ENCODE measurements at places on chromosomes 12 and 14. TPM values are rescaled to one million over a fixed set of nuclear protein-coding genes. Genes with fewer than 3 reads are reported as not detected.

GRCh38 chr12:57657744-57658143 lies 24.7 kb upstream of the B4GALNT1 start:
- H3K4me3 ChIP-seq: no peak overlapping the region
- H3K27ac ChIP-seq: no peak overlapping the region
- no peaks in the 10 kb centered on the region for H3K36me3 ChIP-seq
- no peak for DNase-seq
- H3K27me3 ChIP-seq: peaks cover 5% of the 10 kb centered on the region
- no peaks in the 10 kb centered on the region for H3K4me1 ChIP-seq

DNA sequence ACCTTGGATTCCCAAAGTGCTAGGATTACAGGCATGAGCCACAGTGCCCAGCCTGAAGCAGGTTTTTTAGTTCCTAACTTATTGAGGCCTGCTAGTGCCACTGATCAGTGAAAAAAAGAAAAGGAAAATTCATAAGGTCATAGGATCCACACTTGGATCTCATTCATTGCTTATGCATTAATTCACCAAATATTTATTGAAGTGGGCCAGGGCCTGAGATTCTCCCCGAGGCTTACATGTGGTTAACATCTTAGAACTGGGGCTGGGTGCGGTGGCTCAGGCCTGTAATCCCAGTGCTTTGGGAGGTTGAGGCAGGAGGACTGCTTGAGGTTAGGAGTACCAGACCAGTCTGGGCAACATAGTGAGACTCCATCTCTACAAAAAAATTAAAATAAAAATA lies 29.5 kb upstream of the MAP1LC3B2 start:
- H3K4me3 ChIP-seq: no peak overlapping the region
- H3K4me1 ChIP-seq: peaks cover 12% of the 10 kb centered on the region
- H3K27me3 ChIP-seq: no peaks in the 10 kb centered on the region
- no peaks in the 10 kb centered on the region for H3K36me3 ChIP-seq
- no peak for DNase-seq
- H3K27ac ChIP-seq: no peak overlapping the region

DNA sequence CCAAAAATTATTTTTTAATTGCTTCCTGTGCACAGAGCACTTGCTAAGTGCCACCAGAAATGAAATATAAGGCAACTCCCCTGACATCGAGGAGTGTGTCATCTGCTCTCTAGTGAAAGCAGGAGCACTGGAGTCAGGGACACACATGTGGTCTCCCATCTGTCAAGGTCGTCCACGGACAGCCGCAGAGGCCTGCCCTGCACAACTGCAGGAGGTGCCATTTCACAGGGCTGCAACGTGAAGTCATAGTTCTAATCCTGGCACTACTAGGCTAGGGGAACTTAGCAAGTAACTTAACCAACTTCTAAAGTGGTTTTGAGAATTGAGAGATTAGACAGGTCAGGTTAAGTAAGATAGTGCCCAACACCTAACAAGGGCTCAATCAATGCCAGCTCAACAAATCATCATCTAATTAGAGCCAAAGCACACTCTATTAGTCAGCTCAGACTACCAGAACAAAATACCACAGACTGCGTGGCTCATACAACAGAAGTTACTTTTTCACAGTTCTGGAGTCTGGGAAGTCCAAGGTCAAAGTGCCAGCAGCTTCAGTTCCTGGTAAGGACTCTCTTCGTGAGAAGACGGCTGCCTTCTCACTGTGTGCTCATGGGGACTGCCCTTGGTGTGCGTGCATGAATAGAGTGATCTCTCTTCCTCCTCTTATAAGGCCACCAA lies 30.7 kb downstream of the FOXN3 start:
- H3K36me3 ChIP-seq: no peaks in the 10 kb centered on the region
- H3K27me3 ChIP-seq: no peaks in the 10 kb centered on the region
- H3K4me1 ChIP-seq: peaks cover 64% of the 10 kb centered on the region
- DNase-seq: peak; percentile 34

The PPFIA2 gene
- not detected for total RNA-seq

The SLC6A12 gene
- total RNA-seq: not detected

GRCh38 chr14:86787717-86788116 lies 1205.3 kb downstream of the GALC start:
- H3K4me1 ChIP-seq: no peaks in the 10 kb centered on the region
- H3K27ac ChIP-seq: no peak overlapping the region
- no peaks in the 10 kb centered on the region for H3K36me3 ChIP-seq
- H3K4me3 ChIP-seq: no peak overlapping the region
- H3K27me3 ChIP-seq: no peaks in the 10 kb centered on the region
- no peak for DNase-seq

DNA sequence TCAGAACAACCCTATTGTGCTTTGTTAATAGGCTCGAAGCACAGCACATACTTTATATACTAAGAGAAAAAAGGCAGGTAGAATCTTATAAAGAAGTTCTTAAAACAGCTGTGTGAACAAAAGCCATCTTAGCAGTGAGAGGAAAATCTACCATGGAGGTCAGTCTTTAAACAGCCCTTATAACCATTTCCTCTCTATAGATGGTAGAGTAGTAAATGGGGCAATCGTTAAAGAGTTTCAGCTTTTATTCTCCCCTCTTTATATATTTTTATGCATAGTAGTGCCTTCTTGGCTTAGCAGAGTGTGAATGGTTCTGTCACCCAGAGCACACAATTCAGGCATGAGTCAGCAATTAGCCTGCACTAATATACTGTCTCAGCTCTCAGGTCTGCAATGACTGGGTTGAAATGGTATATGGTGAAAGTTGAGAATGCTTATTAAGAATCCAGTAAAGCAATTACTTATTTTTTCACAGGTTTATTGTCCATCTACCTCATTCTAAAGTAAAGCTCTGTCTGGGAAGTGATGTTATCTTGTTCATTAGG lies 305.0 kb downstream of the NELL2 start:
- H3K27ac ChIP-seq: no peak overlapping the region
- H3K4me3 ChIP-seq: no peak overlapping the region
- H3K36me3 ChIP-seq: no peaks in the 10 kb centered on the region
- H3K27me3 ChIP-seq: no peaks in the 10 kb centered on the region
- no peaks in the 10 kb centered on the region for H3K4me1 ChIP-seq

DNA sequence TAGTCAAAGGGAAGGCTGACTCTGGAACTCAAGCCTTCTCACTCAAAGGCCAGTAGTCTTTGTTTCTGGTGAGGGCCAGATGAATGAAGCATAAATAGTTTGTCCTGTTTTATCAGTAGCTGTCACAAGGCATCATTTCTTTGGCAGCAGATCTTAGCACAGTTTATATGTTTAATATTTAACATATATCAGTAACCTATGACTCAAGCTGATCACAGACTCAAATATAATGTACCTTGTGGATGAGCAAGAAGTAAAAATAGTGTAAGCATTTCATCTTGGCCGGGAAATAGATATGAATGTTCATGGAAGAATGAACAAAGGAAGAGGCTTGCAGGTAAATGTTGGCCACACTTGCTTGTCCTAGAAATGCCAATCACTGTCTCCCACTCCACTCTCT lies 158.3 kb upstream of the BMP4 start:
- H3K4me1 ChIP-seq: no peaks in the 10 kb centered on the region
- no peak overlapping the region for H3K27ac ChIP-seq
- no peaks in the 10 kb centered on the region for H3K27me3 ChIP-seq
- no peak overlapping the region for H3K4me3 ChIP-seq

The MIP gene
- not detected for total RNA-seq

The TAS2R43 gene
- 4.8 TPM for total RNA-seq

The ZFHX2 gene
- 2.5 TPM for total RNA-seq

- DNase-seq: no peak
- no peaks in the 10 kb centered on the region for H3K36me3 ChIP-seq
- H3K27ac ChIP-seq: no peak overlapping the region
- peaks cover 7% of the 10 kb centered on the region for H3K4me1 ChIP-seq
- H3K27me3 ChIP-seq: no peaks in the 10 kb centered on the region
- no peak overlapping the region for H3K4me3 ChIP-seq
Measured at GRCh38 chr14:89255852-89256251, 161.2 kb downstream of the FOXN3 start.

The RDH12 gene
- not detected for total RNA-seq

DNA sequence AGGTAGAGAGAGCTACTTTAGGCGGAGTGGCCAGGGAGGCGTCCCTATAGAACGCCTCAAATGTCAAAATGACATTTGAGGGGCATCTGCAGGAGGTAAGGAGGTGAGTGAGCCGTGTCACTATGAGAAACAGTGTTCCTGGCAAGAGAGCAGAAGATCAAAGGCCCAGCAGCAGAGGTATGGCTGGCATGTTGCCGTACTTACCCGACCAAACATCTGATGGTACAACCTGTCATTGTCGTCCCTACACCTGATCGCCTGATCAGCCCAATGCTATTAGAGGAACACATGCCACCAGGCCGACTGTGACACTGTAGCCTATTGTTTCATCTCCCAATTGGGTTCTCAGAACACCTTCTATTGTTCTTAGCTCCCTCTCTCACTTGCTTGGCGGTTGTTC lies 33.9 kb upstream of the POC1B start:
- no peaks in the 10 kb centered on the region for H3K27me3 ChIP-seq
- H3K36me3 ChIP-seq: no peaks in the 10 kb centered on the region
- no peak overlapping the region for H3K4me3 ChIP-seq

- H3K4me1 ChIP-seq: no peaks in the 10 kb centered on the region
- H3K4me3 ChIP-seq: no peak overlapping the region
- no peak overlapping the region for H3K27ac ChIP-seq
- no peaks in the 10 kb centered on the region for H3K36me3 ChIP-seq
- H3K27me3 ChIP-seq: no peaks in the 10 kb centered on the region
- DNase-seq: no peak
Measured at GRCh38 chr12:72610342-72610741, 338.2 kb downstream of the TRHDE start.

The SCARB1 gene
- 25.8 TPM for total RNA-seq

- H3K36me3 ChIP-seq: no peaks in the 10 kb centered on the region
- peak; percentile 80 for DNase-seq
- no peaks in the 10 kb centered on the region for H3K27me3 ChIP-seq
- H3K4me1 ChIP-seq: no peaks in the 10 kb centered on the region
- peak overlapping the region; percentile 66 for H3K4me3 ChIP-seq
Measured at GRCh38 chr14:81464253-81465002, 64.3 kb upstream of the STON2 start.

The TAS2R50 gene
- 2.0 TPM for total RNA-seq

- H3K36me3 ChIP-seq: no peaks in the 10 kb centered on the region
- H3K4me1 ChIP-seq: no peaks in the 10 kb centered on the region
- H3K4me3 ChIP-seq: no peak overlapping the region
- no peaks in the 10 kb centered on the region for H3K27me3 ChIP-seq
- no peak overlapping the region for H3K27ac ChIP-seq
Measured at GRCh38 chr12:33587354-33587753, 147.7 kb upstream of the SYT10 start.

DNA sequence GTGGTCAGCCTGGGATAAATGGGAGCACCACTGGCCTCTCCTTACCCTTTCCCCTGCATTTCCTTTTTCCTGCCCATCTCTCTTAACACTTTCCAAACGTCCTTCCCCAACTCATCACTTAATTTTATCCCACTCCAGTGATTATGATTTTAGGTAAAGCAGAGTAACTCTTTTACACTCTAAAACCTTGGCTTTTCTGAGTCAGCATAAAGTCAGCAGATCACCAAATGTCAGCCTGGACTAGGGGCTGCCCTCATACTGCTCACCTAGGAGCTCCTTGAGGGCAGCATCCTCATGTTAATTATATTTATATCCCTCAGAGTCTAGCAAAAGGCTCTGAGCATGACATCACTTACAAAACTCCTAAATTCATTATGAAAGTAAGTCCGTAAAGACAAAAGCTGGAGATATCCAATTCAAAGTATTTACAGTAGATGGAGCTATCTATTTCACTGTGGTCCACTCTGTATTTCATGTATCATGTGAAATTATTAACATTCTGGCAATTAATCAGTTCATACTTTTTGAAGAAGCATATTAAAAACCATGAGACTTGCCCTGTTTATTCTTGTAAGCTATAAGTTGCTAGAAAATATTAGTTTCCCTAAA lies 17.0 kb upstream of the DICER1 start:
- no peaks in the 10 kb centered on the region for H3K27me3 ChIP-seq
- no peak for DNase-seq
- H3K36me3 ChIP-seq: no peaks in the 10 kb centered on the region
- H3K4me1 ChIP-seq: no peaks in the 10 kb centered on the region
- H3K27ac ChIP-seq: no peak overlapping the region

DNA sequence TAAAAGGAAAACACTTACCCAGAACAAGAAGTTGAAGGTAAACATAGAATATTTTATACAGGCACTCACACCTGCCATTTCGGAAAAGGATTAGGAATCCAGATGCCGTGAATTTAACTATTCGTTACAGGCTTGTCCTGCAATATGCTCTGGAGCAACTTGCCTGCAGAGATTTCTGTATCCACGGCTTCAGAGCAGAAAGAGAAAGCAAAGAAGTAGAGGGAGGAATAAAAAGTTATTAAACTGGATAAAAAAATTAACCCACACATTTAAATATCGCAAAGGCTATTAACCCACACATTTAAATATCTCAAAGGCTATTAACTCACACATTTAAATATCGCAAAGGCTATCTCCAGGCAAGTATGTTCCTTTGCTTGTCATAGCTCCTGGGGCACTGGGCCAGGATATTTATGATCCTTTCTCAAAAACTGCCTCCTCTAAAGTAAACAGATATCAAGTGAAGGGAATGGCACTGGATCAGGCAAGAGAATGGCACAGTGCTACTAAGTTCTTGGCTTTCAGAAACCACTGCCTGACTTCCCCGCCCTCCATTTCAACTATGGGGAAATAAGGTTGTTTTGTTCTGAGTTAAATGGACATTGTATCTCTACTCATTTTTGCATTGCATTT lies at the start of gene TSPAN8:
Gene TSPAN8 (minus strand): TSS at position 399 of the 633 bp plus-strand sequence. CDS start 321 bp downstream, at position 78.
- H3K36me3 ChIP-seq: no peaks in the 10 kb centered on the region
- H3K4me1 ChIP-seq: no peaks in the 10 kb centered on the region
- H3K27me3 ChIP-seq: no peaks in the 10 kb centered on the region
- H3K27ac ChIP-seq: no peak within 1 kb of the TSS

DNA sequence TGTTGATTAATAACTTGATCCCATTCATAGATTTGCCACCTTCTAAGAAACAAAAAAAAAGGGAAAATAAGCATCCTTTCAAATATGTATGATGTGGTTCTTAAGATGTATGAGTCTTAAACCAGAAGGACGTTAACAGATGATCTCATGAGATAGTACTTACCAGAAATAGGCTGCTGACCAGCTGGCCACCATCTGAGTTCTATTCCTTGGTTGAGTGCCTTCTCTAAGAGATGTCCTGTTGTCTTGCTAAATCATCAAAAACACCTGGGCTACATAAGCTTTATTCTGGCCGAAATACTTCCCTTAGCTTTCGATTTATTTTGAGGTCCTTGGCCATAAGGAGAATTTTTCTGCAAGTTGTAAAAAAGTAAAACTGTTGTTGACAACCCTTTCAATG lies 55.6 kb downstream of the GPR65 start:
- no peaks in the 10 kb centered on the region for H3K27me3 ChIP-seq
- no peaks in the 10 kb centered on the region for H3K36me3 ChIP-seq
- no peak for DNase-seq
- no peaks in the 10 kb centered on the region for H3K4me1 ChIP-seq
- no peak overlapping the region for H3K4me3 ChIP-seq

- no peak overlapping the region for H3K27ac ChIP-seq
- no peaks in the 10 kb centered on the region for H3K27me3 ChIP-seq
- no peaks in the 10 kb centered on the region for H3K36me3 ChIP-seq
- H3K4me3 ChIP-seq: no peak overlapping the region
- no peak for DNase-seq
Measured at GRCh38 chr12:75560167-75560566, 48.8 kb upstream of the KRR1 start.
